ENCODE measurements at places on chromosomes 13 and 19. TPM values are rescaled to one million over a fixed set of nuclear protein-coding genes. Genes with fewer than 3 reads are reported as not detected.

Gene SERPINE3
- total RNA-seq: not detected

Gene SIGLEC8
- total RNA-seq: not detected

Gene ANGPTL8
- not detected for total RNA-seq

Gene SLC15A1
- not detected for total RNA-seq

Gene NCAN
- not detected for total RNA-seq

Gene PGLYRP2
- total RNA-seq: not detected

Gene TSSK6
- total RNA-seq: 1.0 TPM

Gene SHISA7
- not detected for total RNA-seq

Gene ACER1
- not detected for total RNA-seq

Gene ABCC4
- total RNA-seq: 7.8 TPM

Gene NOVA2
- total RNA-seq: 4.7 TPM

Gene PALM3
- not detected for total RNA-seq

Gene PCDH8
- total RNA-seq: not detected

Gene LRCH1
- 12.1 TPM for total RNA-seq

Gene LRG1
- total RNA-seq: 0.49 TPM

Gene CYP2A7
- total RNA-seq: not detected

Gene FPR1
- total RNA-seq: not detected

All from bladder microvascular endothelial cell (primary cell).